GM12865 (cell line): ENCODE measurements at places on chromosomes 5 and 9.
A peak's percentile ranks its signal among the peaks of the same experiment; 100 is the strongest.

- DNase-seq = peak; percentile 62
Measured at GRCh38 chr5:72291601-72292000, 28.4 kb downstream of the MRPS27 start.

GRCh38 chr5:139126711-139127111, 71.5 kb downstream of the SIL1 start:
- DNase-seq = no peak

GRCh38 chr9:37446401-37446800, 18.8 kb downstream of the ZBTB5 start:
- DNase-seq = no peak

- no peak for DNase-seq
Measured at GRCh38 chr5:140037012-140037411, 6.1 kb downstream of the NRG2 start.

- DNase-seq = no peak
Measured at GRCh38 chr9:110755179-110755578, 86.6 kb downstream of the MUSK start.

- DNase-seq = peak; percentile 30
Measured at GRCh38 chr5:163727028-163727427, 221.6 kb downstream of the MAT2B start.

DNA sequence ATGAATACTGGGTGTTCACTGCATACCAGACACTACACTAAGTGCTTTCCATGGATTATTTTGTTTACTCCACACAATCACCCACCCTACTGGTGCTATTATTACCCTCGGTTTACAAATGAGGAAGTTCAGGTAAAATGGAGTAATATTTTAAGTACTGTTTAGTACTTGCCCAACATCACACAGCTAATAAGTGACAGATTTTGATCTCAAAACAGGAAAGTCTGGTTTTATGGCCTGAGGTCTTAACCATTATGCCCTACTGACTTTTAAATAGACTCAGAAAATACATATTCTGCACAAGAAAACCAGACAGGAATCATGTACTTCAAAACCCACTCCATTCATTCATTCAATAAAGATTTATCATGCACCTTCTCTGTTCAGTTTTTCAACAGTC, 431.0 kb upstream of the TLE4 start:
- no peak for DNase-seq

DNA sequence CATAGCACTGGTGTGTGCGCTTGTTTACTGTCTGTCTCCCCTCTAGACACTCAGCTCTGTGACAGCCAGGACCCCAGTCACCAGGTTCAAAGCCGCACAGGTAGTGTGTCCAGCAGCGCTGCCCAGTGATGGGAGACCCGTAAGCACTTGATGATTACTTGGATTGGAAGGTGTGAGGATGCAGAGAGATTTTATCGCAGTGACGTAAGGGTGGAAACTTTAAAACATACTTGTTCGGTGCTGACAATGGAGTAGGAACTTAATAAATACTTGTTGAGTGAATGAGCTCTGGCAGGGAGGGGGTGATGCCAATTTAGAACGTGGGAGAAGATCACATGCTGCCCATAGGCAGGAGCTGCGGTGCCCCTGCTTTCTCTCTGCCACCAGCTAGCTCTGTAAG, 99.2 kb upstream of the PITX1 start:
- DNase-seq = no peak

DNA sequence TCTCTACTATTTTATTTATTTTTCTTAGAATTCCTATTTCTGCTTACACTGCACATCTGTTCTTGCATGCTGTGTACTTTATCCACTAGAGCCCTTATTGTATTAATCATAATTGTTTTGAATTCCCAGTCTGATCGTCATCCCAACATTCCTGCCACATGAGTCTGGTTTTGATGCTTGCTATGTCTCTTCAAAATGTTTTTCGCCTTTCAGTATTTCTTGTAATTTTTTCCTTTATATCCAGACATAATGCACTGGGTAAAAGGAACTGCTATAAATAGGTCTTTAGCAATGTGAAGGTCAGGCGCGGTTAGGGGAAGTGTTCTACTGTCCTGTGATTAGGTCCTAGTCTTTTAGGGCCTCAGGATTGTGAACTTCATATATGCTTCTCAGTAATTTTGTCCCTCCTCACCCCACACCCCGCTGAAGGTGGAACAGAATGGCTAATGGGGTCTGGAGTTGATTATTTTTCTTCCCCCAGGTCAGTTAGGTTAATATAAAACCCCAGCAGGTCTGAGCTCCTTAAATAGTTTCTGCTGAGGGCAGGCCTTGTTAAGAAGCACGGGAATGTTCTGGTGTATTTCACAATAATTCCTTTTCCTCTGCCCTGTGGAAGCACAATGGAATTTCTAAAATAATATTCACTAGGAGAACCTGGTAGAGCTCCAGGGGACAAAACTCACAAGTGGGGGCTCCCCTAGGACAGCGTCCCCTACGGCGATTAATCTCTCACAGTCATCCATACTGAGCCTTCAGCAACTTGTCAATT, 146.6 kb upstream of the TUT7 start:
- DNase-seq = no peak

GRCh38 chr5:157459715-157460599, at the start of gene NIPAL4:
Gene NIPAL4, plus strand, starts transcription at chr5:157460213. Its CDS starts 108 bp downstream, at chr5:157460321.
- no peak for DNase-seq

DNA sequence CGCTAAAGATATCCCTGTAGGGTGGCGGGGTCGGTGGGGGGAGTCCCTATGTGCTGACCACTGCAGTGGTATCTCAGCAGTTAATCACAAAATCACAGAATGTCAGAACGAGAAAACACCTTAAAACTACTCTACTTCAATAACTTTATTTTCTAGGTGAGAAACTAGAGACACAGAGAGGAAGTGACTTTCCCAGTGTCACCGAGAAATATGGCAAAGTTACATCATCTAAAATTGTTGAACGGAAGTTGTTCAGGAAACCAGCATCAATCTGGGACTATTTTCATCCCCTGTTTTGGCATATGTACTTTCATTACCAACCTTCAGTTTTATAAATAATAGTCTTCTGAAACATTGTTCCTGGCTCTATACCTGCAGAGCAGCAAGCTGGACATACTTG, 384.0 kb downstream of the SPOCK1 start:
- no peak for DNase-seq

- DNase-seq = no peak
Measured at GRCh38 chr5:116144103-116144502, 59.3 kb downstream of the COMMD10 start.

DNA sequence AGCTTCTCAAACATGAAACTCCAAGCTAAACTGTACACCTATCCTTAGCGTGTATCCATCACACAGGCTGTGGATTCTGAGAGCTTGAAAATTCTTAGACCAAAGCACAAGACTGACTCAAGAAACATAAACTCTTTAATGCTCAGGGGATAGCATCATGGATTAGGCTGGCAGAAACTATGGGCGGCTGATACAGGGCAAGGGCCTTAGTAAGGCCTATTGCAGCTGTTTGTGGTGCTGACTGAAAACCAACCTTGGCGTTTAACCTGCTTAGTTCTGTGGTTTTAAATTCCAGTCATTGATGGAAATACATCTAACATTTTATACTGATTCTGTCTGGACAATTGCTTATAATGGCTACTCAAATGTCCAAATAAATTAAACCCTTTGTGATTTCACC, 183.7 kb downstream of the TLR4 start:
- no peak for DNase-seq
